GM23338 (cell line): ENCODE measurements at places on chromosomes 3 and 15. TPM values are rescaled to one million over a fixed set of nuclear protein-coding genes. Genes with fewer than 3 reads are reported as not detected.

DNA sequence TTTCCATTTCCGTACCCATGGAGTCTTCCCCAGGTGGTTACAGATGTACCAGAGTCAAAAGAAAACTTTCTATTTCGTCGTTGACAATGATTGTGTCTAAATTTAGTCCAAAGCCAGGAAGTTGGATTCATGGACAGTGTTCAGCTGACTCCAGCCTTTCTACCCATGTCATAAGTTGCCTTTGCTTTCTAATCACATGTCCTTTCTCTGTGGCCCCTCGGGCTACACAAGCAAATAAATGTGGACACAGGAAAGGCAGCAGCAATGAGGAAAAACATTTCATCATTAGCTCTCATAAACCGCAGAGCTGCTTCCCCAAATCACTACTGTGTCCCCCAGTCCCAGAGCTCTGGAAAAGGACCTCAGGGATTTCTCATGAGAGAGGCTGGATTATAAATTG lies 82.0 kb downstream of the USF3 start:
- H3K27me3 ChIP-seq, result no peaks in the 10 kb centered on the region
- H3K4me1 ChIP-seq, result no peaks in the 10 kb centered on the region
- H3K4me3 ChIP-seq, result no peak overlapping the region
- H3K36me3 ChIP-seq, result no peaks in the 10 kb centered on the region
- H3K27ac ChIP-seq, result no peak overlapping the region

DNA sequence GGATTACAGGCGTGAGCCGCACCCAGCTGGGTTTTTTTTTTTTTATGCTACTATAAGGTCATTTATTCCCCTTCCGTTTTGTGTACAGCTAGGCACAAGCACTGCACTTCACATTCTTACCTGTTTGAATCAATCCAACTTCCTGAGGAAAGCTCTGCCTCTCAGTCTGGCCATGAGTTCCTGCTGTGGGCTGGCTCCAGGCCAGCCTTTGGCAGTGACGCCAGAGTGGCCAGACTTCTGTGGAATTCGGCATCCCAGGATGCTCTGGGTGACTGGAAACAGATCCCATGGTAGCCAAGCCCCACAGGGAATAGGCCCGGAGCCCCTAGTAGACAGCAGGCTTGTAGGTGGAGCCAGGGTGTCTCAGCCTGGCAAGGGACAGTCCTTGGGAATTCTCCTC lies 21.5 kb upstream of the TIMP4 start:
- no peak overlapping the region for H3K4me3 ChIP-seq
- no peak for DNase-seq
- no peaks in the 10 kb centered on the region for H3K36me3 ChIP-seq
- H3K4me1 ChIP-seq, result no peaks in the 10 kb centered on the region
- no peaks in the 10 kb centered on the region for H3K27me3 ChIP-seq

GRCh38 chr15:70109978-70110377 lies 12.3 kb upstream of the TLE3 start:
- no peak for DNase-seq
- no peak overlapping the region for H3K4me3 ChIP-seq
- H3K27me3 ChIP-seq, result no peaks in the 10 kb centered on the region
- H3K4me1 ChIP-seq, result peaks cover 12% of the 10 kb centered on the region

Gene SLC22A13
- 0.47 and 0.66 TPM in 2 replicates for total RNA-seq

Gene C3orf70
- 1.1 and 1.5 TPM in 2 replicates for total RNA-seq

Gene ZNF80
- not detected in 2 replicates for total RNA-seq
